ENCODE measurements at places on chromosomes 1 and 21. TPM values are rescaled to one million over a fixed set of nuclear protein-coding genes. Genes with fewer than 3 reads are reported as not detected.

GRCh38 chr1:4726620-4727341 lies 72.4 kb downstream of the AJAP1 start:
- DNase-seq: no peak

- DNase-seq: peak; percentile 3
Observed at GRCh38 chr21:44418108-44418875, 37.0 kb upstream of the LRRC3 start.

GRCh38 chr1:91687452-91687851 lies 186.8 kb downstream of the CDC7 start:
- DNase-seq: no peak

GRCh38 chr1:75257424-75257823 lies 123.2 kb downstream of the LHX8 start:
- no peak for DNase-seq

GRCh38 chr21:38671773-38672172 lies 134.0 kb upstream of the ETS2 start:
- no peak for DNase-seq

DNA sequence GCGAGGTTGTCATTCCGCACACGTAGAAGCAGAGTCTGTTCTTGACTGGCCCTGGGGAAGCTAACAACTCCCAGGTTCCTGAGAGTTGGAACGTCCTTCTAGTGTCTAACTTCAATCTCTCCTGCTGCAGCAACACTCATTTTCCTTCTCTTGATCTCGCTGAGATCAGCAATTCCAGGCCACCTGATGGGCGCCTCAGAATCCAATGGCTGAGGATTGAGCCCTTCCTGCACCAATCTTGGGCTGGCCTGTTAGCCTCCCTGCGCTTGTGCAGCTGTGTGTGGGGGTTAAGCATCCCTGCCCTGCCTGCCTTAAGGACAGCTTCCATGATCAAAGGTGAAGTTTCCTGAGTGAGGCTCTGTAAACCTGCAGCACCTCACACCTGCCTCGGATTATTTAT lies 87.9 kb downstream of the SYT2 start:
- DNase-seq: no peak

GRCh38 chr1:218705911-218706893 lies 361.1 kb downstream of the TGFB2 start:
- DNase-seq: no peak

GRCh38 chr1:35603468-35603867 lies 30.4 kb downstream of the TFAP2E start:
- DNase-seq: no peak

DNA sequence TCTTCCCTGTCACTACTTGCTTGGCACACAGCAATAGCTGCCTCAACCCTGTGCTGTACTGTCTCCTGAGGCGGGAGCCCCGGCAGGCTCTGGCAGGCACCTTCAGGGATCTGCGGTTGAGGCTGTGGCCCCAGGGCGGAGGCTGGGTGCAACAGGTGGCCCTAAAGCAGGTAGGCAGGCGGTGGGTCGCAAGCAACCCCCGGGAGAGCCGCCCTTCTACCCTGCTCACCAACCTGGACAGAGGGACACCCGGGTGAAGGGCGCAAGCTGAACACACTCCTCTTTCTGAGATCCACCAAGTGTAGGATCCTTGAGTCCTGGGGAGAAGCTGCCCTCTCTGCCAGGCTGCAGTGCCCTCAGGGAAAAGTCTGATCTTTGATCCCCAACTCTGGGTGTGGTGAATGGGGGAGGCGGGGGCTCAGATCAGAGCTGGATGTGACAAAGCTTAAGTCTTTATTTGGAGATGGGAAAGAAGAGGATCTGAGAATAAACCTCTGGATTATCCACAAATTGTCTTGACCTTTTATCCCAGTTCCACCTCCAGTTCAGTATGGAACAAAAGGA lies 1.2 kb downstream of the RXFP4 start:
- DNase-seq: no peak

DNA sequence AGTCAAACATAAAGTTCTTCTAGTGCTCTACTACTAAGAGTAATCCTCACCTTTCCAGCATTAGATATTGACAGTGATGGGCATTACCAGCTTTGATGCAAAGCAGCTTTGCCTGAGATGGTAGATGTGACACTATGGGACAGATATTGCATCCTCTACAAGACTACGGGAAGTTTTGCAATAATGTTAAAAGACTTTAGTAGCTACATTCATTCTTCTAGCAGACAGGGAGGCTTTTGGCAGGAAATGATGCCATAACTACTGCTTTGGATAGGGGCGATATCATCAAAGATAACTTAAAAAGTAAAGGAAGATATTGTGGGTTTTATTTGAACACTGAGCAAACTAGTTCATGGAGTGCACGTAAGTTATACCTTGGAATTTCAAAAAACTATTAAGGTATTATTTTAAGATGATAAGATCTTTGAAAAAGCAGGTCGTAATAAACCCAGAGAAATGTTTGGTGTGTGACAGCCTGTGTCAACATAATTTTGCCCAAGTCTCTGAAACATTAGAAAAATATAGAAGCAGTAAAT lies 368.3 kb upstream of the TMPRSS15 start:
- no peak for DNase-seq

- DNase-seq: no peak
Observed at GRCh38 chr1:90502696-90503095, 214.4 kb downstream of the BARHL2 start.

DNA sequence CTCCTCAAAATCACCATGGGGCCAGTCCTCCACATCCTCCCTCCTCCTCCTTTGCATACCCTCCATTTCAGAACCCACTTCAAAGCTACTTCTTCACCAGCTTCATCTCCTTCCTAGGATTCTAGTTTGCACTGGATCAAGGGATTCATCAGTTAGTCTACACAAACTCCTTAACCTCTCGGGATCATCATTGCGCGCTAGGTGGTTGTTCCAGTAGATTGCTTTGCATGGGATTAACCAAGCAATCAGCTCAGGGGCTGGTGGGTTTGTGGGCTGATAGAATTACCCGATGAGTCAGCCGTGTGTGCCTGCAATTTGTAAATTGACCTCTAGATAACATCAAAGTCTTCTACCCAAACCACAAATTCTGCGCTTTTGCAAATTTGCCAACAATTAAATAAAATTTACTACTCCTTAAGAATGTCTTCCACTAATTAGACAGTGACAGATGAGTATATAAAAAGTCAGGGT lies 7.7 kb downstream of the KANK4 start:
- DNase-seq: no peak

GRCh38 chr1:186620566-186621350 lies 59.5 kb downstream of the PTGS2 start:
- no peak for DNase-seq

DNA sequence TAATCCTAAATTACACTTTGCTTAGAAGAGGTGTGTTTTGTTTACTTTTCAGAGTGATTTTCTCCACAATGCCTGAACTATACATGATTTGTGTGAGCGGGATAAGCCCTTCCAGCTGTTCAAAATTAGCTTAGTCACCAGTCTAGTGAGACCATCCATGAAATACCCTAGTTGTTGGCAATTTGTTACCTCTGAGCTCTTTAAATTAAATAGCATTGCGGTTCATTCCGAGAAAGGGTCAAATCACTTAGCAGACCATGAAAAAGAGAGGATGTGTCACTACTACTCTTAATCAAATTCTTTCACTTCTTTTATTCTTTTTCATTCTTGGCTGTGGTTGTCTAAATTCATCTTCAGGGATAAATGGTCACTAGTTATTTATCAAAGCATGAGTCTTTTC lies 11.9 kb upstream of the VAV3 start:
- DNase-seq: no peak

- DNase-seq: no peak
Observed at GRCh38 chr1:21335088-21335691, 44.9 kb upstream of the ECE1 start.

DNA sequence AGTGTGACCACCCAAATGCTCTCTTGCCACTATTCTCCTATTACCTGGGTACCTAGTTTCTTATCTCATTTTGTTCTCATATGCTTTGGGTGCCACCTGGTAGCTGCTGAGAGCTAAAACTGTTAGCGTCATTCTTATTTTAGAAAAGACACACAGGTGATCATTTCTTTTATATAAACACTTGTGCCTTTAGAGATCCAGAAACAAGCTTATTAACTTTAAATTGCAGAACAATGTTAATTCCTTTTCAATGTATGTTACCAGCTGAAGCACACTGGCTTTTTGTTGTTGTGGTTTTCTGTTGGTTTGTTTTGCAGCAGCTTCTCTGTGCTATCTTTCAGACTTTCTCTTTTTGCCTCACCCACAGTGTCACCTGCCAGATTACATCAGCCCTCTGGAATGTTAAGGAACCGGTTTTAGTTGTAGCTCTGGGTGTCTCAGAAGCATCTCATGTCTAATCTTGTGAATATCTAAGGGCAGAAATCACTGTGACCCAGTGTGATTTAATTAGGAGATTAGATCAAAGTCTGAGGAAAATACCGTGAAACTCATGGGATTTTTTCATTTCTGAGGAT lies 43.4 kb upstream of the SLC19A2 start:
- DNase-seq: no peak

DNA sequence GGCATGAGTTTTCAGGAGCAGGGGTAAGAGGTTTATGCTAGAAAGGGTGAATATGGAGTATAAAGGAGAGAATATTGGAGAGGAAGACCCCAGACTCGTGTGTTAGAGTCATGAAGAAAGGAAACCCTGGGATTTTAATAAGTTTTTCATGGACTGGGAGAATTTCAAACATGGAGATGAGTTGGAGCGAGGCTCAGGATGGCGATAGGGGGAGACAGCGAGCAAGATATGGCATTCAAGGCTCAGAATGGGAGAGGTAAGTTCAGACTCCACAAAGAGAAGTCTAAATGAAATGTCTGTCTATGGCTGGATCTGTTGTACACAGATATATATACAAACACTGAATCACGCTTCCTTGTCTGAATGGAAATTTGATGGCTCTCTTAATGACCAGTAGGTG lies 92.5 kb downstream of the LRRC40 start:
- no peak for DNase-seq

Gene BCAS2
- 24.3 TPM for total RNA-seq

Gene DNTTIP2
- 75.3 TPM for total RNA-seq

Gene ZNF683
- not detected for total RNA-seq

Gene SPATA46
- not detected for total RNA-seq

Gene PYHIN1
- total RNA-seq: not detected

Gene OR2T29
- not detected for total RNA-seq

Gene GNB1
- 44.1 TPM for total RNA-seq

All from gastrocnemius medialis (tissue), 4 donors.